ENCODE measurements at places on chromosomes 11 and 22. TPM values are rescaled to one million over a fixed set of nuclear protein-coding genes. Genes with fewer than 3 reads are reported as not detected.

Gene SNAP29
- 9.2 TPM for total RNA-seq

Gene CFAP300
- 13.3 TPM for total RNA-seq

Gene PLCB3
- 60.6 TPM for total RNA-seq

Gene SLC22A9
- not detected for total RNA-seq

Gene TMEM191B
- total RNA-seq = 1.6 TPM

Gene CCDC15
- 5.1 TPM for total RNA-seq

Gene MN1
- total RNA-seq = 32.0 TPM

Gene KRTAP5-2
- total RNA-seq = not detected

Gene POU2AF3
- total RNA-seq = not detected

Gene CELSR1
- 135 TPM for total RNA-seq

Gene SYT8
- total RNA-seq = 1.3 TPM

Gene PDGFB
- 33.0 TPM for total RNA-seq

Gene MAJIN
- total RNA-seq = not detected

Gene OR8D4
- total RNA-seq = not detected

Gene TP53AIP1
- 0.39 TPM for total RNA-seq

Gene KRTAP5-11
- not detected for total RNA-seq

Gene HTR3B
- total RNA-seq = not detected

Gene TRIM66
- total RNA-seq = 6.2 TPM

Gene ACRV1
- not detected for total RNA-seq

Gene TLCD5
- total RNA-seq = 4.4 TPM

Gene SAC3D1
- 27.5 TPM for total RNA-seq

Gene SORL1
- not detected for total RNA-seq

Gene MYOD1
- total RNA-seq = not detected
